ENCODE measurements at places on chromosomes 16 and 17. TPM values are rescaled to one million over a fixed set of nuclear protein-coding genes. Genes with fewer than 3 reads are reported as not detected.

The SPEM2 gene
- not detected for total RNA-seq

The CLEC19A gene
- not detected for total RNA-seq

The SMARCD2 gene
- total RNA-seq = 44.4 TPM

The VEZF1 gene
- total RNA-seq = 30.3 TPM

The ALDH3A1 gene
- not detected for total RNA-seq

The MYCBPAP gene
- total RNA-seq = under 0.01 TPM

The PPP1R1B gene
- 3.1 TPM for total RNA-seq

The SOST gene
- total RNA-seq = not detected

The KRT20 gene
- not detected for total RNA-seq

The CIBAR2 gene
- total RNA-seq = not detected

The GP1BA gene
- under 0.01 TPM for total RNA-seq

The HEATR9 gene
- total RNA-seq = not detected

The LYRM9 gene
- total RNA-seq = 5.2 TPM

The ZNF597 gene
- 2.1 TPM for total RNA-seq

The TMC7 gene
- total RNA-seq = 3.1 TPM

The LRRC37A3 gene
- 26.1 TPM for total RNA-seq

The FLCN gene
- 20.9 TPM for total RNA-seq

The PRCD gene
- 0.52 TPM for total RNA-seq

The MYH2 gene
- 43.8 TPM for total RNA-seq

The CD300A gene
- 1.0 TPM for total RNA-seq

The DNAI2 gene
- not detected for total RNA-seq
